ENCODE measurements at places on chromosomes 7 and 10.

- peaks cover 3% of the 10 kb centered on the region for H3K36me3 ChIP-seq
- DNase-seq = no peak
- H3K27me3 ChIP-seq = no peaks in the 10 kb centered on the region
- H3K4me1 ChIP-seq = no peaks in the 10 kb centered on the region
Observed at GRCh38 chr7:1893036-1893435, 223.0 kb downstream of the ELFN1 start.

- no peak within 1 kb of the TSS for H3K4me3 ChIP-seq
- no peaks in the 10 kb centered on the region for H3K36me3 ChIP-seq
- DNase-seq = no peak
- no peak within 1 kb of the TSS for H3K27ac ChIP-seq
Observed at GRCh38 chr7:51316666-51317581, at the start of gene COBL. TSS of gene COBL (minus strand) at chr7:51316809. CDS start at chr7:51316633, 176 bp downstream.

DNA sequence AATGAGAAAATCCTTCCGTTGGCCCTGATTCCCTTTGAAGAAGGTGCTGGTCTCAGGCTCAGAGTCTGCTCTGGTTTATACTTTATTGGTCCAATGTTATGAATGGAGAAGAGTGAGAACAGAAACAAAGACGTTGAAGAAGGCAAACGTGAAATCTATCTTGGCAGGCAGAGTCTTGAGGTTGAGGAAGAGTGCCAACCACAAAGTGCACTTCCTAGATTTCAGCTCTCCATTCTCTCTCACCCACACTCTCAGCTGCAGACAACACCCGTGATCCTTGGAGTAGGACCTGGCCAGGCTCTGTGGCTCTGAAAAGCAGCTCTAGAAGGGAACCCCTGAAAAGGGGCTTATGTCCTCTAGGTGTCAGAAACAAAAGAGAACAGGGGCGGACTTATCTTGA, 128.9 kb upstream of the PLXNA4 start:
- no peak for DNase-seq
- no peaks in the 10 kb centered on the region for H3K27me3 ChIP-seq
- H3K27ac ChIP-seq = no peak overlapping the region
- no peaks in the 10 kb centered on the region for H3K4me1 ChIP-seq
- no peaks in the 10 kb centered on the region for H3K36me3 ChIP-seq

DNA sequence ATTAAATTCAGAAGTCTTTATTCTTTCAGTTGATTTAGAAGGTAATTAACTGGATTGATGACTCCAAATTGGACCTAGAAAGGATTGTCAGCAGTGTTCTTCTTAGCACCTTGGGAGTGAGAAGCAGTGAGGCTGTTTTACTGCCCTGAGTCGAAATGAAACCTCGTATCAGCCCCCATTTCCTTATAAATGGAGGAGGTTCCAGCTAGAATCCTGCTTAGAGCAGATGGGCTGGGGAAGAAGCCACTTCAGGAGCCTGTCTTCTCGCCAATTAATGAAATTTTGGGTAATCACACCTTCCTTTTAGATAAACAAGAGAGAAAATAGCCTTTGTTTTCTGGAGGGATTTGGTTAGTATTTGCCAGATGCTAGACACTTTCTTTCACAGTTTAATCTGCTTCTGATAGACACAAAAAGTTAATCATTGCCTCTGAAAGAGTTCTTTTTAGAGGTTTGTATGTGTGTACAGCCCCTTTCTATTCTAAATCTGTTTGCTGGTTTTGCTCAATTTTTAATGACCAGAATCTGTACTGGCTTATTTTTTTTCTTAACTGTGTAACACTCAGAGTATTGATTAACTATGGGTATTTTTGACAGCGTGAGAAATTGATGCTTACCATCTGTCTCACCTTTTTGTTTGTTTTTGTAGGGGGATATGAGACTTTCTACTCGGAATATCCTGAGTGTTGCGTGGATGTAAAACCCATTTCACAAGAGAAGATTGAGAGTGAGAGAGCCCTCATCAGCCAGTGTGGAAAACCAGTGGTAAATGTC, 4.6 kb downstream of the DUSP5 start:
- DNase-seq = no peak
- peak overlapping the region; percentile 17 for H3K4me3 ChIP-seq
- H3K36me3 ChIP-seq = no peaks in the 10 kb centered on the region
- no peaks in the 10 kb centered on the region for H3K27me3 ChIP-seq
- peaks cover 42% of the 10 kb centered on the region for H3K4me1 ChIP-seq
- no peak overlapping the region for H3K27ac ChIP-seq

- no peak overlapping the region for H3K4me3 ChIP-seq
- no peaks in the 10 kb centered on the region for H3K36me3 ChIP-seq
- H3K27me3 ChIP-seq = no peaks in the 10 kb centered on the region
- H3K27ac ChIP-seq = no peak overlapping the region
- DNase-seq = peak; percentile 40
Observed at GRCh38 chr10:119859420-119860258, 13.0 kb downstream of the MCMBP start.

Measured in naive thymus-derived CD4-positive, alpha-beta T cell (primary cell).